ENCODE measurements at places on chromosomes 2 and 18.

GRCh38 chr18:824179-824578, 12.1 kb upstream of the YES1 start:
- no peak for DNase-seq

DNA sequence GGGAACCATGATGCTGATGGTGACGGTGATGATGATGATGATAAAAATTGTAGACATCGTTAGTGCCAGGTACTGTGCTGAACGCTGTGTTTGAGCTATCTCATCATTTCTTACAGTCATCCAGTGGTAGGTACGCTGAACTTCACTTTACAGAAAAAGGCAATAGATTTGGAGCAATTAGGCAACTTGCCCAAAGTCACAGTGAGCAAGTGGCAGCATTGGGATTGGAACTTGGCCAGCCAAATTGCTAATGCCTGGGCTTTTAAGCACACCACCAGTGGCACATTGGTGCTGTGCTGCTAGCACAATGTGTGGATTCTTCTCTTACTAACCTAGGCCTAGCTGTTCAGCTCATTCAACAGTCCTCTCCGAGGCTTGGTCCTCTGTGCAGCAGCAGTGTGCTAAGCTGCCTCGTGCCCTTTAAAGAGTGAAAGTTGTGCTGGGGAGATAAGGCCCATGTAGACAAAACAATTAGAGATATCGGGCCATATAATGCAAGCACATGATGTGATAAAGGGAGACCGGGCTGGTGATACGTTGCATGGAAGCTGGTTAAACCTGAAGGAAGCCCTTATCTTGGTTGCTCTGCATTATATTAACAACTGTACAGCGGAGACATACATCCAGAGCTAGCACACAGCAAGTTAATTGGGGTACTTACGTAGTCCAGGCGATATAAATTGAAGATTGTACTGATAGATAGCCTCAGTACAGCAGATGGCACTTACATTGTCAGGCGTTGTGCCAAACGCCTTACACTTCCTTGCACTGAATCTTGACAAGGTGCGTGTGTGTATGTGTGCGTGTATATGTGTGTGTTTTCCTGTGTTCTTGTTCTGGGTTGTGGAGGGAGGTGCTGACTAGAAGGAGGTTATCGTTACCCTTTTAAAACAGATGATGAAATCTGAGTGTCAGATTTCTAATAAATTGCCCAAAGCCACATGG, 28.4 kb downstream of the HK2 start:
- DNase-seq, result no peak

- DNase-seq, result no peak
These were observed 63.0 kb upstream of the CPO start for GRCh38 chr2:206876216-206876860.

GRCh38 chr2:56590611-56591010, 406.8 kb downstream of the CCDC85A start:
- no peak for DNase-seq

GRCh38 chr18:46070815-46071652, 1.0 kb downstream of the PSTPIP2 start:
- DNase-seq, result no peak

GRCh38 chr18:23903971-23904370, 110.6 kb upstream of the TTC39C start:
- no peak for DNase-seq

DNA sequence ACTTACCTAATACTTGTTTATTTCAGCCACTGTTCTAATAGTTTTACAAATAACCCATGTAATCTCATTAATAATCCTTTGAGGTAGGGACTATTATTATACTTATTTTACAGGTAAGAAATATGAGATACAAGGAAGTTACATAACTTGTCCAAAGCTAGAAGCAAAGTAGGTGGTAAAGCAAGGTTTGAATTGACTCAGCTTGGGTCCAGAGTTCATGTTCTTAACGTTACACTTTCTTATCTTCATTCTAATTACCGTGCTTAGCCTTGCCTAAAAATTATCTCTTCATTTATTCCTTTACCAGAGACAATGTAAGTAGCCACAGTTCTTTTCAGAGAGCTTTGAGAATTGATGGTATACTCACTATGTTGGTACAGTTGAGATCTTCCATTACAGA, 743.6 kb downstream of the KCNJ3 start:
- no peak for DNase-seq

DNA sequence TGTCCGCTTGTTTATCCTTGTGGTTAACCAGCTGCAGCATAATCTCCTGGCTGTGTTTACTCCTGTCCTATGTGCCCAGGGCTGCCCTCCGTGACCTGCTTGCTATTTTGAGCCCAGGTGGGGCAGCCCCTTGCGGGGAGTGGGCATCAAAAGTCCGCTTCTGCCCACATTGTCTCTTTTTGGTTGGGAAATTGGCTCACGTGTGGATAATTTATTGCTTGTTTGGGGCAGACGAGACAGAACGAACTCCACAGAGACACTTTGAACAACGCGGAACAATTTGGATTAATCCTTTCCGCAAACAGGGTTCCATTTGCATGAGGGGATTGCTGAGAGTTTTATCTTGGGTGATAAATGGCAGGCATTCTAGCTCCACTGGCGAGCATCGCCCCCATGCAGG, 8.1 kb upstream of the CXCR4 start:
- DNase-seq, result no peak

GRCh38 chr2:4047961-4048891, 344.9 kb downstream of the DCDC2C start:
- no peak for DNase-seq

DNA sequence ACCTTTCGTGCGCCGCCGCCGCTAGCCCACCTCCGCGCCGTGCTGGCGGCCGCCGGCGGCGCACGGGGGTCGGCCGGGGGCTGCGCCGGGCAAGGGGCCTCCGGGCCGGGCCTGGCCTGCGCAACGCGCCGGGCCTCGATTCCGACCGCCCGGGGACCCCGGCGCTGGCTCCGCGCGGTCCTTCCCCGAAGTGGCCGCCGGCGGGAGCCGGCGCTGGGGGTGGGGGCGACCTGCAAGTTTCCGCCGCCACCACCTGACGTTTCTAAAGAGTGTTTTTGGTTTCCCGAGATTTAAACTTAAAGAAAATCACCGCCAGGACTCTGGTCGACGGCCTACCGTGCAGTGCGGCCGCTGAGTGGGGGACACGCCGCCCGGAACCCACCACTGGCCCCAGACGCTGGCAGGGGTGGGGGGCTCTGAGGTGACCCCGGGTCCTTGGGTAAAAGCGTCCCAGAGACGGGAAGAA, 3.8 kb upstream of the GATA6 start:
- no peak for DNase-seq

DNA sequence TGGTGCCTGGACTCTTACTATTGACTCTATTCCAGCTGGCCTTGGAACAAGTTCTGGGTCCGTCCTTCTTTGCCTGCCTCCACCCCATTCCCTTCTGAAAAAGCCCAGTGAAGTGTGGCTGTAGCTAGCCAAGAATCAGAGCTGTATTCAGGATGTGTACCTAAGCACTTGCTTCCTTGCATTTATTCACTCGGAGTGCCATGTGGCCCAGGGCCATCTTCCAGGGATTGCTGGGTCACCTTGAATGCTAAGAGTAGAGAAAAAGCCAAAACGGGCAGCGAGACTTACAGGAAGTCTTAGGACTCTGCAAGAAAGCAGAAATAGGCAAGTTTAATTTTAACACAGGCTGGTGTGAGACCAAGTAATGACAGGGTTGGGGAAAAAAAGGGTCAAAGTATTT, 4.1 kb downstream of the ITGA6 start:
- DNase-seq, result no peak

GRCh38 chr2:149221898-149222297, 108.5 kb upstream of the LYPD6 start:
- no peak for DNase-seq

DNA sequence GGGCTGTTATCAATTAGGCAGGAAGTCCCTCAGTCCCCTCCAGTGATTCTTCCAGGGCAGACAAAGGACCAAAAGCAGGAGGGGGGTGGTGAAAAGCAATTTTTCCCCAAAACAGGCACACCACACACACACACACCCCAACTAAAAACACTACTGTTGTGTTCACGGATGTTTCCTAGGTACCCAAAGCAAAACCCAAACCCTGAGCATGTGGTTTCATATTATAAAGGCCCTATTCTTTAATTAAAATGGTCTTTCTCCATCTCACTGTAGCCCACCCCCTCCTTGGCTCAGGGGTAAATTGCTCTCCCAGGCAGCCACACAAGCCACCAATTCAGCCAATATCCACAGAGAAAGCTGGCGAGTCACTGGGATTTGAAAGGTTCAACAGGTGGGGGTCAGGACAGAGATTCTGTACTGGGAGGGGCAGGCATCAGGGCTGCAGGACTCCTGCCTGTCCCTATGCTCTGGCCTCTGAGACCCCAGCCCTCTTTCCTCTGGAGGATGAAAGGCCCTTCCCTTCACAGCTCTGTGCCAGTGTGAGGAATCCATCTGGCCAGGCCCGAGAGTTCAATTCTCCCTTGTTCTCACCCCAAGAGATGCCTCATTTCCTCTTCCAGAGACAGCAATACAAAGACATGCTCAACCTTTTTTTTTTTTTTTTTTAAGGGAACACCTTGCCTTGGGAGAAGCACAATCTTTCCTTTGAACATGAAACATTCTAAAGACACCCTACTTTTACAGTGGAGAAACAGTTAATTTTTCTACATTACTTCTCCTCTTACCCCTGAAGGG, 43.6 kb downstream of the SPRED2 start:
- DNase-seq, result no peak

DNA sequence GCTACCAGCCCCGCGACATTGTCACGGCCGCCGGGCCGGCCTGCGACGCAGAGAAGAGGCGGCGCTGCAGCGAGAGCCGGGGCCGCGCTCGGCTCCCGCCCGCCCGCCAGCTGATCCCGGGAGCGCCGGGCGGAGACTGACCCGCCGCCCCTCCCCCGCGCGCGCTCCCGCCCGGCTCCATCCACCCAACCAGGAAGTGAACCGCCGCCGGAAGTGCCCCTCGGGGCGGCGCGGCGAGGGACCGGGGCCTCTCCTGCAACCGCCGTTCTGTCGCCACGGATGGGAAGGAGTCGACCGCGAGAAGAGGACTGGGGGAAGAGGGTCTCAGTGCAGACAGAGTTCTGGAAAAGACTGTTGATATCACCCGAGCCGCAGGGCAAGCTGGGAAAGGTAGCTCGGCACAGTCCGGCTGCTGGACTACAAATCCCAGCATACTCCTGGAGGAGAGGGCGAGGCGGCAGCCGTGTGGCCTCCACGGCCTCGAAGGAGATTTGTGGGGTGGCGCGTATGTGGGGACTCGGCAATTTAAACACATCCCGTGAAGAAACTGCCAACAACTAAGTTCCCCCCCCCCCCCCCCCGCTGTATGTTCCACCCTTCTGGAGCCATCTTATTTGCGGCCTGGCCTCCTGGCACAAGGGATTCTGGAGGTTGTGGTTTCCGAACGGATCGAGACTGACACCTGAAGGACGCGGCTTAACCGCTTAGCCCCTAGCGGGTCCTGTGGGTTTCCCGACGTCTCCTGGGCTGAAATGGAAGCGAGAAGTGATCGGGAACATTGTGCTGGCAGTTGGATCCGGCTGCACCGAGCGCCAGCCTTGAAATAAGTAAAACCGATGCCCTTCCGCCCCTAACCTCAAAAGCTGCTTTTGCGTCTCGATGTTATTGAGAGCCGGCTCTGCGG, at the start of gene AAK1:
TSS of gene AAK1 (minus strand) at position 138 of the 904 bp plus-strand sequence. CDS start 699 bp downstream, outside the sequence.
- DNase-seq, result peak; percentile 67

All from T follicular helper cell (primary cell).